ENCODE measurements at places on chromosomes 16 and 17. TPM values are rescaled to one million over a fixed set of nuclear protein-coding genes. Genes with fewer than 3 reads are reported as not detected.

DNA sequence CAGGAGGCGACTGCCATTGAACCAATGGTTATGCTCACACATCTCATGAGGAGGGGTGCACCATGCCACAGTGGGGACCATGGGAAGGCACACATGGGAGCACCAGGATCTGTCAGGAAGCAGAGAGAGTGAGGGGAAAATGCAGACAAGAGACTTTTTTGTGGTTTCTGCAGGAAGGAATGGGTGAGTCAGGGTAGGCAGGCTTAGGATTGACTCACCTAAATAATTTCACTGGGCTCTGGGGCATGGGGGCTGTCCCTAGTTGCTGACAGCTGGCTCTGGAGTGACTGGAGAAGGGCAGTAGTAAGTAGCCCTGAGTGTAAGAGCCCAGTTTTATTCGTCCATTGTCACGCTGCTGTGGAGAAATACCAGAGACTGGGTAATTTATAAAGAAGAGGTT lies 202.4 kb downstream of the AXIN2 start:
- peak; percentile 54 for DNase-seq

Gene TLCD3B
- total RNA-seq: not detected

- no peak for DNase-seq
Measured at GRCh38 chr16:25721439-25721838, 29.7 kb downstream of the HS3ST4 start.

DNA sequence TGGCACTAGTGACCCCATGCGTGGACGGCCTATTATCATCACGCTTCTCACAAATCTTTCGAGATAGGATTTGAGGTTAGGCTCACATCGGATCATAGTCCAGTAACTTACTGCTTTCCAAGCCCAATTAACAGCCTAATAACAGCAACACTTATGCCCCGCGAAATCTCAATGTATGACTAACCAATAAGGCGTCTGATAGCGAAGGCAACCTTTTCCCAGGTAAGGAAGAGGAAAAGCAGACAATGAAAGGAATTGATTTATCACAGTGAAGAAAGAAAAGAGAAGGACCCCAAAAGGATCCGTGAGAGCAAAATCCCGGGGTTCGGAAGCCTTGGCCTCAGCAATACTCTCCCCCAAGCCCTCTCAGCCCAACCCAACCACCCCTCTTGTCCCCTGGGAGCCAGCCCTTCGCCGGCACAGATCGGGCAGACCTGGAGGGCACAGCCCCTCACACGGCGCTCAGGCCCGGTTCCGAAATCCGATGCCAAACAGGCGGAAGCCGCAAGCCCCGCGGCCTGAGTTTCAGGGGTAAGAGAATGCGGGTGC lies 534 bp downstream of the GPATCH8 start:
- DNase-seq: peak; percentile 15

DNA sequence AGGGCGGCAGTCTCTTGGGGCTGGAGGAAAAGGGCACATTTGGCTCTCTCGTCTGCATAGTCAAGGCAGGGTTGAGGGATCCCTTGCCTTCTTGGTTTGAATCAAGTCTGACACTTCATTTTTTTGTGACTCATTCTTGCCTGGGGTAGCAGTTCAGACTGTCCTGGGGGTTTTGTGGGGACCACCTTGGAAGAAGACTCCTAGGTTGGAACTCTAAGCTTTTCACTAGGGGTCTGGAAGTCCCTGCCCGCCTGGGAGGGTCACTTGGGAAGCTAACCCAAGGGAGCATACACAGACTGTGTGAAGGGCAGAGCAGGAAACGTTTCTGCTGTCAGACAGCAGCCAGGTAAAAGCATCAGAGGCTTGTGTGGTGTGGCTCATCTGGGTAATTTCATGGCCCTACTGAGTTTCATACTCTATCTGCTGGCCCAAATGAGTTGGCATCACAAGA lies 11.3 kb downstream of the YPEL2 start:
- no peak for DNase-seq

Gene TMEM100
- total RNA-seq: 2.6 TPM

GRCh38 chr16:57474671-57475661 lies 11.3 kb downstream of the DOK4 start:
- no peak for DNase-seq

DNA sequence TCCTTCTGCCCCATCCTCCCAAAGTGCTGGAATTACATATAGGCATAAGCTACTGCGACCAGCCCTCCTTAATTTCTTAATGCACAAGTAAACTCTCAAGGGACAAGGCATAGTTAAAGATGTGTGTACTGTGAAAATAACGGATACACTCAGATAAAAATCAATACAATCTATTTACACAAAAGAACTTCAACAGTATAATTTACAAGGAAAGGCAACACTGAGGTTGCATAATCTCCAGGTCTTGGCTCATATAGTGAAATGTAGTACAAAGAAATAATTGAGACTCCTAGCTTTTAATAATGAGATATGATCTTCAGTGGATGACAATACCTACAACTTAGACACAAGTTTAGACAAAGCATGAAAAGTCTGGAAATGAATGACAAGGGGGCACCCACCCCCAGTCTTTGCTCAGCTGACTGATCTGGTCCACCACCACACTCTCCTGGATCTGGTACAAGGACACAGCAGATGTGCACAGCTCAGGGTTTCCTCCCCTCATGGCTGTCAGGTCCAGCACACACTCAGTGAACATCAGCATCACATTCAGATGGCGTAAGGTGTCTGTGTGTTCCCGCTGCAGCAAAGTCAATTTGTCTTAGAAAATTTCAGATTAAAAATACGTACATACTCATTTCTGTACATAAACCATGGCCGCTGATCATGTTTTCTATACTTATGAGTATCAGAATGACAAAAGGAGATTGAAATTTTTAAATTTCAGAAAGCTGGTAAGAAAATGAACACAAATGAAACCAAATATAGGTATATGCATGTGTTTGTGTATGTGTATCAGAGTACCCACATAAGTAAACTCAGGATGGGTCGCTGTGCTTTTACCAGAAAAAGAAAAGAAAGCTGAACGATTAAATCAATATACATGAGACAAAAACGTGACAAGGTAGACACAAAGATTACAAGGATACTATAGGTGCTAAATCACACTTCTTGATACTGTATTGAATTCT lies 33.7 kb upstream of the ALDH3A1 start:
- DNase-seq: no peak

DNA sequence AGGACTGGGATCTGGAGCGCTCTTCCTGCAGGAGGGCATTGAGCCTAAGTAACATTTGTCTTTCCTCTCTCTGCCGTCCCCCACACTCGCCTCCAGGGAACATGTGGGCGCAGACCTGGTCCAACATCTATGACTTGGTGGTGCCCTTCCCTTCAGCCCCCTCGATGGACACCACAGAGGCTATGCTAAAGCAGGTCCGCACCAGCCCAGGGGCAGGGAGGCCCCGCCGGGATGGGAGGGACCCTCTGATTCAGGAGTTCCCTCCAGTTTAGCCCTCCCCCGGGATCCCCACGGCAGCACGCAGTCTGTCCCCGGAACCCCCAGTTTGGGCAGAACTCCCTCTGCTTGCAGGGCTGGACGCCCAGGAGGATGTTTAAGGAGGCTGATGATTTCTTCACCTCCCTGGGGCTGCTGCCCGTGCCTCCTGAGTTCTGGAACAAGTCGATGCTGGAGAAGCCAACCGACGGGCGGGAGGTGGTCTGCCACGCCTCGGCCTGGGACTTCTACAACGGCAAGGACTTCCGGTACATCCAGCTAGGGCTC lies 14.1 kb downstream of the ACE start:
- DNase-seq: no peak
